ENCODE measurements at places on chromosomes 3 and 15.

GRCh38 chr3:64398476-64398875 is 173.2 kb upstream of the PRICKLE2 start:
- no peak for DNase-seq

DNA sequence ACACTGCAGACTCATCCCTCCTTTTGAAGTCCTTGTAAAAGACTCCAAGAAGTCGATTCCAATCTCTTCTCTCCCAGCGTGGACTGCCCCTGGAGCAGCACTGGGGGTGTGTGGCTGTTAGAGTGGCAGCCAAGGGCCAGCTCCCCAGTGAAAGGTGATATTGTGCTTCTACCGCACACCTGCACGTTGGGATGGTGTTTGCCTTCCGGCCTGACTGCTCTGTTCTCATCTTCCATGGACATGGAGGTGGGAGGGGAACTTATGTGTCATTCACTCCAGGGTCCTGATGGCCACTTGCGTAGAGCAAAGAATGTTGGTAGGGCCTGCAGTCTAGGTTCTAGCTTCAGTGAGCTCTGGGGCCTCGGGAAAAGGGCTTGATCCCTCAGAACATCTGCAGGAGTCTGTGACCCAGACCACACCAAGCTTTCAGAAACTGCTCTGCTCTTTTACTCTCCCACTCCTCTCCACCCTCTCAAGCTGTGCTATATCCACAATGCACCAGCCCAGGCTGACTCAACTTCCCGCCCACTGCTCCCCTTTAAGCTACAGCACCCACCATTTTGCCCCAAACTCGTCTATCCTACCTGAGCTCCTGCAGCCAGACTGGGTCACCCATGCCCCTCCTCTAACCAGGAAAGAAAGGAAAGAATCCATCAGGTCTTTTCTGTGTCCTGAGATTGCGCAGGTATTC is 31.3 kb downstream of the LIPC start:
- no peak for DNase-seq

- no peak for DNase-seq
Observed at GRCh38 chr15:85030301-85030929, 48.8 kb downstream of the PDE8A start.

DNA sequence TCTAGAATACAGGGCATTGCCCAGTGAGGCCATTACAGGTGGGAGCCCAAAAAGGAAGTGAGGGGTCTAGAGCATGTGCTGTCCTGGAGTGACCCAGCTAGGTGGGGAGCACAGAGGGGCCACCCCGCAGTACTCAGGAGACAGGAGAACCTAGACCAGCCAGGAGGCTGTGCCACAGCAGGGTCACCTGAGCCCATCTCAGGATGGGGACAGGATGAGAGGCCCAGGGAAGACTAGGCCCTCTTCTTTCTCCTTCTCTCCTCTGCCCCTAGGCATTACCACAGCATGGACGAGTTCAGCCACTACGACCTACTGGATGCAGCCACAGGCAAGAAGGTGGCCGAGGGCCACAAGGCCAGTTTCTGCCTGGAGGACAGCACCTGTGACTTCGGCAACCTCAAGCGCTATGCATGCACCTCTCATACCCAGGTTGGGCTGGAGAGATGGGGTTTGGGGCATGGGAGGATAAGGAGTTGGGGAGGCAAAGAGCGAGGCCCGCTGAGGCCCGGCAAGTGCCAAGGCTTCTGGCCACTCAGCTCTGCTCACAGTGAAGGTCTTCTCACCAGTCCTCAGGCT is 20.6 kb downstream of the LOXL1 start:
- DNase-seq, result no peak

DNA sequence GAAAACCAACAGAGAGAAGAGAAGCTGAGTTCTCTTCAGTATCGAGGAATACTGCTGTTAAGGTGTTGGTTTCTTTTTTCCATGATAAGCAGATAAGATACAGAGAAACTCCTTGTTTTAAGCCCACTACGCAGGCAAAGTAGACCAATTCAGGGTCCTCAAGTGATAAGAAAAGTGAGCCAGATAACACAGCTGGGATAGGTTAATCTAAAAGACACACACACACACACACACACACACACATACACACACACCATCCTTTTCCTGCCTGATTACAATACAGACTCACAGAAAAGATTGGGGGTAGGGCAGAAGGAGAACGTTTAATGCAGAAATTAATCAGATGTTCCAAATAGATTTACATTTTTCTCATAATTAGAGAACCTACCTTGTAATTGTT is 6.5 kb upstream of the PHLDB2 start:
- DNase-seq, result no peak

- DNase-seq, result no peak
Observed at GRCh38 chr3:66706890-66707289, 206.1 kb upstream of the LRIG1 start.

- DNase-seq, result no peak
Observed at GRCh38 chr15:91973481-91973880, 120.0 kb downstream of the SLCO3A1 start.

DNA sequence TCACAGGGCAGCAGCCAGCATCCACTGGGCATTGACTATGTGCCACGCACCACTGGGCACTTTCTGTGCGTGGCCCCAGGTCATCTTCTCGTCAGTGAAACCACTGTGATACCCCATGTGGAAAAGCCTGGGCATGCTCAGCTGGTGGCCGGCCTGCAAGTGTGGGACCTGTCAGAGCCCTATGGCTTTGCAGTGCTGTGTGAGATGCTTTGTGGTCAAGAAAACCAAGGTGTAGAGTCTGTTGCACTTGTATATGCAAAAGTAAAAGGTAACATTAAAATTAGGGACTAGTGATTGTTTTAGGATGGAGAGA is 69.5 kb downstream of the PGPEP1L start:
- no peak for DNase-seq

- DNase-seq, result no peak
Observed at GRCh38 chr3:186209810-186210752, 101.2 kb upstream of the ETV5 start.

GRCh38 chr3:178709051-178709450 is 172.8 kb downstream of the KCNMB2 start:
- no peak for DNase-seq
